ENCODE measurements at places on chromosomes 5 and 9.

DNA sequence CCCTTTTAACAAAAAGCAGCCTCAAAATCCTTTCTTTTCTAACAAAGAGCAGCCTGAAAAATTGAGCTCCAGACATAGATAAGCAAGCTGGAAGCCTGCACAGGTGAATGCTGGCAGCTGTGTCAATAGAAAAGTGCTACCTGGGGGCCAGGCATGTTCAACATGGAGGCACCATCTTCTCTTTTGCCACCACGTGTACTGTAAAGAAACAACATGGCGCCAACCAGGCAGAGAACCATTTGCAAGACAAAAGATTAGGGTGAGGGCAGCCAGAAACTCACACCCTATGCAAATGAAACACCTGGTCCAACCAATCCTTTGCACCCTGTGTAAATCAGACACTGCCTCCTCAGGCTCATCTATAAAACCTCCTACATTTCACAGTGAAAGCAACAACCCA, 96.0 kb downstream of the ACTL7B start:
- no peaks in the 10 kb centered on the region for H3K36me3 ChIP-seq
- no peaks in the 10 kb centered on the region for H3K4me1 ChIP-seq
- DNase-seq: no peak
- no peak overlapping the region for H3K4me3 ChIP-seq
- no peaks in the 10 kb centered on the region for H3K27me3 ChIP-seq
- no peak overlapping the region for H3K27ac ChIP-seq

DNA sequence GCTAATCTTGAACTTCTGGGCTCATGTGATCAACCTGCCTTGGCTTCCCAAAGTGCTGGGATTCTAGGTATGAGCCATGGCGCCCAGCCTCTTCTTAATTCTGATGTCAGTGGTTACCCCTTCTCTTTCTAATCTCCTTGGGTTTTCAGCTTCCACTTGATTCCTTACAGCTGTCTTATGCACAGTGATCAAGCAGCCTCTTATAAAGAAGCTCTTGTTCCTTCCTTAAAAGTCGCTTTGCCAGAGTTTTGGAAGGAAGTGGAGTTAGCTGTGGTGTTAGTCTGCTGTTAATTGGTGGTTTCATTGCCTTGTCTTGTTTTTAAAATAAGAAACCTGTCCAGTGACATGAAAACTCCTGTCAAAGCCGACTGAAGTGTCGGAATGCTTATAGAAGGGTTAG, 128.1 kb upstream of the CACNA1B start:
- peaks cover 65% of the 10 kb centered on the region for H3K36me3 ChIP-seq
- no peak overlapping the region for H3K4me3 ChIP-seq
- DNase-seq: no peak
- no peaks in the 10 kb centered on the region for H3K27me3 ChIP-seq

DNA sequence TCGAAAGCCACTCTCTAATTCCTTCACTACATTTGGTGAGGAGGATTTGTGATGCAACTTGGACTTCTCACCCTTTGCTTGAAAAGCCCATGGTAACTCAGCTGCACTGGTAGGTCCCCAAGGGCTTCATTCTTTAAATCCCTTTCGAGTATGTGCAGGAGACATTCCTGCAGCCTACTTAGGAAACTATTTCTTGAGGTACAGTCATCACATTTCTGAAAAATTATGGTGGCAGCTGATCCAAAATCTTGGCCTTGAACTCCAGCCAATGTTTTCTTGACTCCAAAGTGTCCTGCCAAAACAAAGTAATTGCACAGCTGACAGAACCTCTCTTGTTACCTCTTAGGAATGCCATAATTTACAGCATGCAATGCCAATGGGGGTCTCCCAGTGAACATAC, 99.7 kb downstream of the NPR3 start:
- DNase-seq: no peak
- no peaks in the 10 kb centered on the region for H3K4me1 ChIP-seq
- no peak overlapping the region for H3K4me3 ChIP-seq
- no peaks in the 10 kb centered on the region for H3K36me3 ChIP-seq

DNA sequence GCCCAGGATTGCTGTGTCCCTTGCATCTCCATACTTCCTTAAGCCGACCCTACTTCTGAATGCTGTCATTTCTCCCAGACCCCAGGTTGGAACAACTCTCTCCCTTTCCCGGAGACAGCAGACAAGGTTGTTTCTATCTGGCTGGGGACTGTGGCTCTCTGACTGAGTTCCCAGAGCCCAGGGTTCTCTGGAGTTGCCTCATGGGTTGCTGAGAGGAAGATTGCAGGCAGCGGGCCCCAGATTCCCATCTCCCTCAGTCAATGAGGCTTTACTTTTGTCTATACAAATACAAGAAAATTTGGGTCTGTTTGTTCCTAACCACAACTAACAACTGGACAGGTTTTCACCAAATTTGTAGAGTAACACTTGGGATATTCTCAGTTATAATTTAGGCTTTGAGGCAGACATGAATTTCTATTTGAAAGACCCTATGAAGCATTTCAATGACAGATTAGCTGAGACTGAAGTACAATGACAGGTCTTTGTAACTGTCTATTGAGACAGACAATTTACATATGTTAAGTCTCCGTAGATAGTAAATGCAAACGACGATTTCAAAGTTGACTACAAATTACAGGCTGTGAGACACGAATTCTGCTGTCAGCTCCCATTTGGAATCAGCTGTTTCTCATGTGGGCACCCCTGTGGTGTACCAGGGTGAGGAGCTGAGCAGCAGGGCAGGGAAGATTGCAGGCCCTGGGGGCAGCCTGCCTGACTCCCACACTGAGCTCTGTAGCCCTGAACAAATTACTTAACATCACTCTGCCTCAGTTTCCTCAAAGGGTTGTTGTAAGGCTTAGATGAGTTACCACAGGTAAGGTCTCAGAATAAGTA, 107.5 kb downstream of the ATP10B start:
- no peak overlapping the region for H3K27ac ChIP-seq
- H3K36me3 ChIP-seq: no peaks in the 10 kb centered on the region
- H3K4me1 ChIP-seq: no peaks in the 10 kb centered on the region
- H3K4me3 ChIP-seq: no peak overlapping the region
- H3K27me3 ChIP-seq: no peaks in the 10 kb centered on the region
- no peak for DNase-seq

DNA sequence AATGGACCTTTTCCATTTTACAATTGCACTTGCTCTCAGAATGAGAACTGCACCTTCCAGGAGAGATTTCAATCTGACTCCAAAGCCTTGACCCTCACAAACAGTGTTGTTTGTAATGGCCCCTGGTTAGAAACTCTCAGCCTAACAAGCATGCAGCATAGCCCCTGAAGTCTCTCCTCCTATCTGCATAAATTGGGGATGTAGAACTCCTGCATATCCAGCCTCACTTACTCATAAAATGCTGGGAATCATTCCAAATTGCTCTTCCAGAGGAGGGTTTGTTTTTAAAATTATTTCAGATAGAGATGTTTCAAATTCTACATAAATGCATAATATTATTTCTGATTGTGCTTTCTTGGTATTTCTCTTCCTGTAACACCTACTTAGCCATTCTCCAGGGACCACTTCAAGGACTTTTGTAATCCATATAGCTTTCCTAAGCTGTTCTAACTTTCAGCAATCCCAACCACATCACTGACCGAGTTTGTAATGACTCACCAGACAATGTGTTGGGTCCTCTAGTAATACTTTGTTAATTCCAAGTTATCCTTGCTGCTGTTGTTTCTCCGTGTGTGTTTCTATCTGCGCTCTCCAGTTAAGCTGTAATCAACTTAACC, 143.8 kb upstream of the CCDC152 start:
- H3K4me1 ChIP-seq: no peaks in the 10 kb centered on the region
- no peak for DNase-seq
- H3K27me3 ChIP-seq: no peaks in the 10 kb centered on the region

DNA sequence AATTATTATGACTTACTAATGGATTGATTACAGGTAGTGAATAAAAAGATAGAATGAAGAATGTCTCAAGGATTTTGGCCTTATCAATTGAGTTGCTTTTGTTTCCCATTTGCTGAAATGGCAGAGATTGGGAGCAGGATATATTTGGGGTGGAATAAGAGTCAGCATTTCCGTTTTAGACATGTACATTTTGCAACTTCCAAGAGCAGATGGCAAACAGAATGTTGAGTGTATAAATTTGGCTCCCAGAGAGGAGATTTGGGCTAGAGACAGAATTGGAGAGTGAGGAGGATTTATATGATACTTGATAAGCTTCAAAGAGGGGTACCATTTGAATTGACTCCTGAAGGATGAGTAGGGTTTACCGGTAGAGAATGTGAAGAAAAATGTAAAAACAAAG, 437.9 kb upstream of the PAPPA start:
- no peaks in the 10 kb centered on the region for H3K36me3 ChIP-seq
- H3K4me1 ChIP-seq: no peaks in the 10 kb centered on the region
- DNase-seq: no peak
- H3K4me3 ChIP-seq: no peak overlapping the region
- no peak overlapping the region for H3K27ac ChIP-seq
- H3K27me3 ChIP-seq: no peaks in the 10 kb centered on the region

- no peak for DNase-seq
- no peaks in the 10 kb centered on the region for H3K27me3 ChIP-seq
- H3K4me3 ChIP-seq: no peak overlapping the region
- H3K27ac ChIP-seq: no peak overlapping the region
- H3K4me1 ChIP-seq: no peaks in the 10 kb centered on the region
Measured at GRCh38 chr5:31477516-31477915, 54.4 kb downstream of the DROSHA start.

DNA sequence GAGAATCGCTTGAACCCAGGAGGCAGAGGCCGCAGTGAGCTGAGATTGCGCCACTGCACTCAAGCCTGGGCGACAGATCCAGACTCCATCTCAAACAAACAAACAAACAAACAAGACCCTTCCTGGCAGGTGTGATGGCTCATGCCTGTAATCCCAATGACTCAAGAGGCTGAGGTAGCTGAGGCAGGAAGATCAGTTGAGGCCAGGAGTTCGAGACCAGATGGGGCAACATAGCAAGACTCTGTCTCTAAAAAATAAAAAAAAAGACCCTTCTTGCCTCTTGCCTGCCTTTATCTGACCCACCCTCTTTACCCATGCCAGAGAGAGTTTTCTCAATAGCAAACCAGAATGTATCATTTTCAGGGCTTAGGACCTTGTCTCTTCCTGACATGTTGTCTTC, 8.8 kb upstream of the PANK3 start:
- H3K36me3 ChIP-seq: no peaks in the 10 kb centered on the region
- no peak overlapping the region for H3K4me3 ChIP-seq
- H3K27me3 ChIP-seq: no peaks in the 10 kb centered on the region
- no peak overlapping the region for H3K27ac ChIP-seq

- peak; percentile 45 for DNase-seq
- peaks cover 23% of the 10 kb centered on the region for H3K27me3 ChIP-seq
- no peak overlapping the region for H3K27ac ChIP-seq
- H3K4me3 ChIP-seq: peak overlapping the region; percentile 74
- H3K4me1 ChIP-seq: no peaks in the 10 kb centered on the region
Measured at GRCh38 chr9:107486674-107487520, 2.7 kb downstream of the KLF4 start.

GRCh38 chr5:134577022-134577795, 51.7 kb downstream of the JADE2 start:
- H3K36me3 ChIP-seq: peaks cover 83% of the 10 kb centered on the region
- no peak for DNase-seq
- H3K4me3 ChIP-seq: no peak overlapping the region
- H3K27me3 ChIP-seq: no peaks in the 10 kb centered on the region
- no peak overlapping the region for H3K27ac ChIP-seq

DNA sequence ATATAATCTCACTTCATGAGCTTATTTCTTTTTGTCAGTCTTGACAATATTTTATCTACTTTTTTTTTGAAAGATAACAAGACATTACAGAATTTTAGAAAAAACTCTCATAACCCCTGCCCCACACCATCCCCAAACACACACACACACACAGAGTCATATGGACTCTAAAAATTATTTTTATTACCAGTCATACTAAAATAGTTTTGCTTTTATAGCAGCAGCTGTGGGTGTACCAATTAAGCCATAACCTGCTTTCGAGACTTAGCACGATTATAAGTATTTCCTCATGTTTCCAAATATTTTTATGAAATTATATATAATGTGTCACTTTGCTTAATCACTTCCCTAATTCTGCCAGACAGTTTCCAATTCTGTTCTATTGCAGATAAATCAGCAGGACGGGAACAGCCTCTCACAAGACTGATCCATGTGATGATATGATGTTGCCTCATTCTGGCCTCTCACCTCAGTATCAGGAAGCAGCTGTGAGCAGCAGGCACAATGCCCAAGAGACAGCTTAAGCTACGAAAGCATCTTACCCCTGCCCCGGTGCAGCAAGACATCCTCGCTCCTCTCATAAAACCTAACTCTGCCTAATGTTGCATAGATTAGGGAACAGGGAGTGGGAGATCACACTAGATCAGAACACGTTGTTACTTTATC, 7.0 kb downstream of the PDCL start:
- H3K36me3 ChIP-seq: peaks cover 51% of the 10 kb centered on the region
- no peak overlapping the region for H3K27ac ChIP-seq
- no peak for DNase-seq
- H3K4me1 ChIP-seq: no peaks in the 10 kb centered on the region
- H3K4me3 ChIP-seq: no peak overlapping the region

DNA sequence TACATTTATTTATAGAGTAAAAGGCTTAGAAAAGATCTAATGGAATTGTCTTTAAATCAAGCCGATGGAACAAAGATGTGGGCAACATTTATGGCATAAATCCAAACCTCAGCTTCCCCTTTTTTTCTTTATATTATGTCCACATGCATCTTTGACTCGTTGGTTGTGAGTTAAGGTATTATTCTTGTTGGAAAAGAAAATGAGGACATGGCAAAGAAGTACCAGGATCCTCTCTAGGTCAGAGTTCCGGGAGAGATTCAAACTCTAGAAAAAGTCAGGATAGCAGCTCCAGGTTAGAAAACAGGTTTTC, 508 bp upstream of the NME5 start:
- DNase-seq: no peak
- H3K4me3 ChIP-seq: peak overlapping the region; percentile 73
- no peaks in the 10 kb centered on the region for H3K27me3 ChIP-seq
- H3K4me1 ChIP-seq: no peaks in the 10 kb centered on the region

DNA sequence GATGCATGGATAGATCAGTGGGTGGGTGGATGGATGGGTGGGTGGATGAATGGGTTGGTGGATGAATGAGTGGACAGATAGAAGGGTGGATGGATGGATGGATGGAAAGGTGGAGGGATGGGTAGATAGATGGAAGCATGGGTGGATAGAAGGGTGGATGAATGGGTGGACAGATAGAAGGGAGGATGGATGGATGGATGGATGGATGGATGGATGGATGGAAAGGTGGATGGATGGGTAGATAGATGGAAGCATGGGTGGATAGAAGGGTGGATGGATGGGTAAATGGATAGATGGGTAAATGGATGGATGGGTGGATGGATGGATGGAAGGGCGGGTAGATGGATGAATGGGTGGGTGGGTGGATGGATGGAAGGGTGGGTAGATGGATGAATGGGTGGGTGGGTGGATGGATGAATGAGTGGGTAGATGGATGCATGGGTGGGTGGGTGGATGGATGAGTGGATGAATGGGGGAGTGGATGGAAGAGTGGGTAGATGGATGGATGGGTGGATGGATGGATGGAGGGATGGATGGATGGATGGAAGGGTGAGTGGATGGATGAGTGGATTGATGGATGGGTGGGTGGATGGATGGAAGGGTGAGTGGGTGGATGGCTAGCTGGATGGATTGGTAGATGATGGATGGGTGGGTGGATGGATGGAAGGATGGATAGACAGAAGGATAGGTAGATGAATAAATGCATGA, 87.7 kb upstream of the ASS1 start:
- no peaks in the 10 kb centered on the region for H3K4me1 ChIP-seq
- DNase-seq: no peak
- H3K36me3 ChIP-seq: peaks cover 9% of the 10 kb centered on the region
- H3K4me3 ChIP-seq: no peak overlapping the region

Measured in H9 (cell line).